ENCODE measurements at places on chromosomes 3 and 15. TPM values are rescaled to one million over a fixed set of nuclear protein-coding genes. Genes with fewer than 3 reads are reported as not detected.

DNA sequence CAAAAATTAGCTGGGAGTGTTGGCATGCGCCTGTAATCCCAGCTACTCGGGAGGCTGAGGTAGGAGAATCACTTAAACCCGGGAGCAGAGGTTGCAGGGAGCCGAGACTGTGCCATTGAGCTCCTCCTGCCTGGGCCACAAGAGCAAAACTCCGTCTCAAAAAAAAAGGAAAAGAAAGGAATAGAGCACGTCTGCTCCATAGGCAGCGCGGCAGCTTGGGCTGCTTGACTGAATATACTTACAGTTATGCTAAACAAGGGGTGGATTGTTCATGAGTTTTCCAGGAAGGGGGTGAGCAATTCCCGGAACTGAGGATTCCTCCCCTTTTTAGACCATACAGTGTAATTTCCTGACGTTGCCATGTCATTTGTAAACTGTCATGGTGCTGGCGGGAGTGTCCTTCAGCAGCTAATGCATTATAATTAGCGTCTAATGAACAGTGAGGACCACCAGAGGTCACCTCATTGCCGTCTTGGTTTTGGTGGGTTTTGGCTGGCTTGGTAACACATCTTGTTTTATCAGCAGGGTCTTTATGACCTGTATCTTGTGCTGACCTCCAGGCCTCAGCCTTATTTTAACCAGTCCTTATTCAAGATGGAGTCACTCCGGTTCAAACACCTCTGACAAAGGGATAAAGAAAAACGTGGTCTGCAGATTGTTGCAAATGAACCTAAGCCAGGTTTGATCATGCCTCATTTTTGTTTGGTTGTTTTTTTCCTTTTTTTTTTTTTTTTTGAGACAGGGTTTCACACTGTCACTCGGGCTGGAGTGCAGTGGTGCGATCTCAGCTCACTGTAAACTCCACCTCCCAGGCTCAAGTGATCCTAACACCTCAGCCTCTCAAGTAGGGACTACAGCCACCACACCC, 24.9 kb upstream of the SENP5 start:
- DNase-seq, result no peak

DNA sequence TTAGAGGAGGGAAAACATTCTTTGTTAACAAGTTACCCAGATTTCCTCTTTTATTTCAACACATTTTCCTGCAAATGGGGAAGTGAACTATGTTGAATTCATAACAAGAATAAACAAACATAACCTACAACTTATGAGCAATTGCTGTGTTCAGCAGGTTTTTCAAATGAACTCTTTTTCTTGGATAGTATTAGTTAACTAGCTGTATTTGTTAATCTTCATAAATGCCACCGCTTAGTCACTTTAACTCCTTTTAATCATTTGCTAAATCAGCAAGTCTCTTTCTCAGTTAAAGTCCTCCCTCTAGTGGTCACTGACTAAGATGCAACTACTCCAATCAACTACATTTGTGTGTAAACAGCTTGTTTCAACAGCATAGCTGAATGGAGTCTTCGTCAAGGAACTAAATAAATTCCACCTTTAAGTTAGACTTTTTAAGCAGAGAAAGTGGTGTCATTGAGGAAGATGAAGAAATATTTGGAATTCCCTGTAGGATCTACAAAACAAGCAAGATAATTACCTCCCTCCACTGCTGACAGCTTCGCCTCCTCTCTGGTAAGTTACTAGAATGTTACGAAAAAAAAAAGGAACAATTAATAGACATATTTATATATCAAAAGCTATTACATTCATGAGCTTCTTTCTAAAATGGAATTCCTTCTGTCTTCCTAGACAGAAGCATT, 1122.0 kb downstream of the ROBO1 start:
- peak; percentile 83 for DNase-seq

SST gene
- not detected for total RNA-seq

- no peak for DNase-seq
Measured at GRCh38 chr15:89421219-89421618, 75.2 kb downstream of the RHCG start.

GRCh38 chr3:42005401-42005800, 43.5 kb upstream of the ULK4 start:
- no peak for DNase-seq

MAGI1 gene
- total RNA-seq, result 20.7 TPM

PRSS50 gene
- total RNA-seq, result not detected

CCR9 gene
- not detected for total RNA-seq

- DNase-seq, result peak; percentile 91
Measured at GRCh38 chr15:98800437-98801233, 152.3 kb downstream of the IGF1R start.

- DNase-seq, result no peak
Measured at GRCh38 chr15:83710452-83710851, 56.5 kb downstream of the ADAMTSL3 start.

- DNase-seq, result no peak
Measured at GRCh38 chr3:148036331-148036876, 627.2 kb downstream of the ZIC1 start.

DNA sequence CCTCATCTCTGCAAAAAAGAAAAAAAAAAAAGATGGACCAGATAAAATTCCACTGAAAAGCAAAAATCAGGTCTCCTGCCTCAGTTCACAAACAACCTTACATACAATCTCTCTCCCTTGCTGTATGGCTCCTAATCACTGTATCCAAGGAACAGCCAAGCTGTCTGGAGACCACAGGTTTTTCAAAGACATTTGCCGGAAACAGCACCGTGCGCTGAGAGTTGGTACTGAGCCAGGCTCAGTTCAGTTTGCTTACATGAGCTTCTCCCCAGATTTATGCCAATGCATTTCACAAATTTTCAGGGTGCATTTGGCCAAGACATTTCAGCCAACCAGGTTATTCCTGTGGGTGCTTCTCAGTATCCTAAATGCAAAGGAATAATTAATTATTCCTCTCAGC, 4.1 kb downstream of the ACP3 start:
- DNase-seq, result no peak

GRCh38 chr3:168591587-168591986, 495.9 kb upstream of the GOLIM4 start:
- DNase-seq, result no peak

- DNase-seq, result no peak
Measured at GRCh38 chr3:188299068-188299467, 145.1 kb downstream of the LPP start.

DNA sequence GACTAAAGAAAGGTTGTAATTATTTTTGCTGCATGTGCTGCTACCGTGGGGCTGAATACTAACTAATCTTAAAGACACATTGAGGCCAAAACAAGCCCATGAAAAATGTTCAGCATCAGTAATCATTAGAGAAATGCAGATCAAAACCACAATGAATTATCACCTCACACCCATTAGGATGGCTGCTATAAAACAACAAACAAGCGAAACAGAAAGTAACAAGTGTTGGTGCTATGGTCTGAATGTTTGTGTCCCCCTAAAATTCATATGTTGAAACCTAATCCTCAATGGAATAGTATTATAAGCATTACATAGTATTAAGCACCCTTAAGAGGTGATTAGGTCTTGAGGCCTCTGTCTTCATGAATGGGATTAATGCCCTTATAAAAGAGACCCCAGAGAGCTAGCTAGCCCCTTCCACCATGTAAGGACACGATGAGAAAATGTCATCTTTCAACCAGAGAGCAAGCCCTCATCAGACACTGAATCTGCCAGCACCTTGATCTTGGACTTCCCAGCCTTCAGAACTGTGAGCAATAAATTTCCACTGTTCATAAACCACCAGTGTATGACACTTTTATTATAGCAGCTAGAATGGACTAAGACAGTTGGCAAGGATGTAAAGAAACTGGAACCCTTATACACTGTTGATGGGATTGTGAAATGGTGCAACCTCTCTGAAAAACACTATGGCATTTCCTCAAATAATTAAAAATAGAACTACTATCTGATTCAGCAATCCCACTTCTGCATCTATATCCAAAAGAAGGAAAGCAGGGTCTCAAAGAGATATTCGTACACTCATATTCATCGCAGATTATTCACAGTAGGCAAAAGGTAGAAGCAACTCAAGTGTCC, 76.1 kb downstream of the REC114 start:
- no peak for DNase-seq

MORC1 gene
- not detected for total RNA-seq

CHRM5 gene
- total RNA-seq, result under 0.01 TPM

- DNase-seq, result no peak
Measured at GRCh38 chr15:37813306-37813705, 121.1 kb upstream of the TMCO5A start.

LIPH gene
- under 0.01 TPM for total RNA-seq

DNA sequence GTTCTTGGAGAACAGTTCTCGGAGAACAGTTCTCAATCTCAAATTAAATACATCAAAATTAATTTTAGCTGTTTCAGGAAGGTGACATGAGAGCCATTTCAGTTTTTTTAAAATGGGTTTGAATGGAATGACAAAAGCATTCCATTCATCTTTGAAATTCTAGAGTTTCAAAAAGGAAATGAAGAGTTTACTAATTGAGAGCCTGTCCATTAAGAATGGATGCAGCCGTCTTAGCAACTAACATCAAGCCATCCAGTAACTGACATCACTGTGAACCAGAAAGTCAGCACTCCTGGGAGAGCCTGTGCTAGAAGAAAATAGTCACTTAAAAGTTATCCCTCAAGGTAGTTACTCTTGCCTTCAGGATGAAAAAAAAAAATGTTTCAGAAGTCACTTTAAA, 47.0 kb upstream of the FSTL1 start:
- DNase-seq, result no peak

- no peak for DNase-seq
Measured at GRCh38 chr15:84983294-84983693, 1.6 kb downstream of the PDE8A start.

DNA sequence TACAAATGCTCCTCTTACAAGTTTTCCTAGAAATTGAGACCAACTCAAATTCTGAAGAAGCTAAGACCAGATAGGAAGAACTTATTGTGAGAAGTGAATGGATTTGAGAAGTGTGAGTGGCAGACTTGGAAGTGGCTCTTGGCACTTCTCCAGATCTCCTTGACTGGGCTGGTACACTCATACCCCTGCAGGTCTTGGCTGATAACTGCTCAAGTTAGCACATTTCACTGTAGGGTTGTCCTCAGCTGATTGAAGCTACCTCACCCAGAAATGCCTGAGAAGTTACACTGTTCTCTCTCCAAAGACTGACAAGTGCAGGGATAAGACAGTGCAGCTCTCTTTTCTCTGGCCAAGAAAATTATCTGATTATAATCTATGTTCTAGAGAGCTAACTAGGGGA, 16.5 kb upstream of the CLDN1 start:
- no peak for DNase-seq

- peak; percentile 95 for DNase-seq
Measured at GRCh38 chr3:123096731-123097130, 29.9 kb downstream of the PDIA5 start.

GRCh38 chr15:68672781-68673205, 94.0 kb downstream of the CORO2B start:
- DNase-seq, result no peak

DNA sequence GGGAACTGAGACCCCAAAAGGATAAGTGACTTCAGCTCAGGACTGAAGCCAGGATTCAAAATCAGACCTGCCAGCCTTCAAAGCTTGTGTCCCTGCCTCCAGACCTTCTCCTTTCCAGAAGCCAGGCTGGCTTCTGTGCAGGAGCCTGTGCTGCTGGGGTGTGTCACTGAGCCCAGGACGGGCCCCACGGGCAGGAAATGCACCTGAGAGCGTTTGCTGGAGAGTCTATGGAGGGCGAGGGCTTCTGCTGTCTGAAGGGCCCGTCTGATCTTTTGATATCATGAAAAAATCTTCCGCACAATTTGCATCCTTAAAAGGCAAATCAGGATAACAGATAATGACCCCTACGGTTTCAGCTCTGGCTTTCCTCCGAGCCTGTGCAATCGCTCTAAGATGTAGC, 125.4 kb downstream of the FAM43A start:
- no peak for DNase-seq

Measured in fibroblast of villous mesenchyme (primary cell).